ENCODE measurements at places on chromosomes 7 and 10.
A peak's percentile ranks its signal among the peaks of the same experiment; 100 is the strongest.

- no peaks in the 10 kb centered on the region for H3K27me3 ChIP-seq
- no peaks in the 10 kb centered on the region for H3K4me1 ChIP-seq
- H3K4me3 ChIP-seq = no peak overlapping the region
- DNase-seq = no peak
Observed at GRCh38 chr10:15236340-15236739, 67.8 kb upstream of the NMT2 start.

DNA sequence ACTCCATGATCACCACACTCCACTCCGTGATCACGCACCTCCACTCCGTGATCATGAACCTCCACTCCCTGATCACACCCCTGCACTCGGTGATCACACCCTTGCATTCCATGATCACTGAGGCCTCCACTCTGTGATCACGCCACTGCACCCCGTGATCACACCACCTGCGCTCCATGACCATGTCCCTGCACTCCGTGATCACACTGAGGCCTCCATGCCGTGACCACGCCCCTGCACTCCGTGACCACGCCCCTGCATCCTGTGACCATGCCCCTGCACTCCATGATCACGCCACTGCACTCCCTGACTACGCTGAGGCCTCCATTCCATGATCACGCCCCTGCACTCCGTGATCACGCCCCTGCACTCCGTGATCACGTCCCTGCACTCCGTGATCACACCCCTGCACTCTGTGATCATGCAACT lies 27.1 kb downstream of the STK32C start:
- H3K27me3 ChIP-seq = no peaks in the 10 kb centered on the region
- H3K4me3 ChIP-seq = no peak overlapping the region
- no peaks in the 10 kb centered on the region for H3K36me3 ChIP-seq
- no peaks in the 10 kb centered on the region for H3K4me1 ChIP-seq
- no peak overlapping the region for H3K27ac ChIP-seq
- DNase-seq = no peak

DNA sequence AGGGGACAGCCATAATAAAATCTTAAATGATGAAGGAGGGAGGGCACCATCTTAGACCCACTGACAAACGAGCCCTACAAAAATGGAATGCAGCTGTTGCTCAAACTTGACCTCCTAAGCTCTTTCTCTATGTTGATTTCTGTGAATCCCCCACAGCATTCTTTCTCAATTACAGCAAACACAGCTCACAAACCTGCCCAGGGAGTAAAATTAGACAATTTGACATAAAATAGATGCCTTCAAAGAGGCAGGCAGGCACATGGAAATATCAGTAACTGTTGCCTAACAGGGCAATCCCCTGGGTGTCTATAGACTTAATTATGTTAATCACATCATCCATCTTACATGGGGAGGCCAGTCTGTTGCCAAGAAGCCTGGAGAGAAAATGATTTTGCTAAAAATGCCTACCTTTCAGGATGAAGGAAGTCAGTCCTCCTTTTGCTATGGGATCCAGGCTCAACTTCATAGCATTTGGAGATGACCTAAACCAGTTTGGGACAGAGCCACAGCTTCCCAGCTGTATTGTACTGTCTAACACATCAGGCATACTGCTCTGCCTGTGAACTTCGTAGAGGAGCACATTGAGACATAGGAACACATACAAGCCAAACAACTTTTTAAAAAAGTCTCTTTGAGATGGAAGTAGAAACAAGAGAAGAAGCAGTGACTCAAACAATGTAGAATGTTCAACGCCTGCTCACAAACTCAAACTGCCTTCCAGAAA lies 1177.4 kb downstream of the SORCS1 start:
- DNase-seq = no peak
- no peak overlapping the region for H3K4me3 ChIP-seq
- H3K27me3 ChIP-seq = no peaks in the 10 kb centered on the region
- no peaks in the 10 kb centered on the region for H3K36me3 ChIP-seq
- H3K4me1 ChIP-seq = no peaks in the 10 kb centered on the region
- H3K27ac ChIP-seq = no peak overlapping the region

DNA sequence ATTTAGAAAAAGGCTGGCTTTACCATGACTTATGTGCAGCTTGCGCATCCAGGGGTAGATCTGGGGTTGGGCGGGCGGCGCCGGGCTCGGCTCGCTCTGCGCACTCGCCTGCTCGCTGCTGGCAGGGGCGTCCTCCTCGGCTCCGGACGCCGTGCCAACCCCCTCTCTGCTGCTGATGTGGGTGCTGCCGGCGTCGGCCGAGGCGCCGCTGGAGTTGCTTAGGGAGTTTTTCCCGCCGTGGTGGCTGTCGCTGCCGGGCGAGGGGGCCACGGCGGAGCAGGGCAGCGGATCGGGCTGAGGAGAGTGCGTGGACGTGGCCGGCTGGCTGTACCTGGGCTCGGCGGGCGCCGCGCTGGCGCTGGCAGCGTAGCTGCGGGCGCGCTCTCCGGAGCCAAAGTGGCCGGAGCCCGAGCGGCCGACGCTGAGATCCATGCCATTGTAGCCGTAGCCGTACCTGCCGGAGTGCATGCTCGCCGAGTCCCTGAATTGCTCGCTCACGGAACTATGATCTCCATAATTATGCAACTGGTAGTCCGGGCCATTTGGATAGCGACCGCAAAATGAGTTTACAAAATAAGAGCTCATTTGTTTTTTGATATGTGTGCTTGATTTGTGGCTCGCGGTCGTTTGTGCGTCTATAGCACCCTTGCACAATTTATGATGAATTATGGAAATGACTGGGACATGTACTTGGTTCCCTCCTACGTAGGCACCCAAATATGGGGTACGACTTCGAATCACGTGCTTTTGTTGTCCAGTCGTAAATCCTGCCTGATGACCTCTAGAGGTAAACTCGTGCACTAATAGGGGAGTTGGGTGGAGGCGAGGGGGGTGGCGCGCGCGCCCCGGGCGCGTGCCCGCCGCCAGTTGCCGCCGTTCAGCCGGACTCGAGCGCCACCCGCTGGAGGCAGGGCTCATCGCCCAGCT lies at the start of gene HOXA5:
Gene HOXA5 (minus strand): TSS at position 659 of the 927 bp plus-strand sequence. CDS start 74 bp downstream, at position 585.
- no peaks in the 10 kb centered on the region for H3K36me3 ChIP-seq
- H3K4me1 ChIP-seq = no peaks in the 10 kb centered on the region
- peaks cover 98% of the 10 kb centered on the region for H3K27me3 ChIP-seq
- H3K27ac ChIP-seq = no peak within 1 kb of the TSS
- DNase-seq = peak; percentile 70

DNA sequence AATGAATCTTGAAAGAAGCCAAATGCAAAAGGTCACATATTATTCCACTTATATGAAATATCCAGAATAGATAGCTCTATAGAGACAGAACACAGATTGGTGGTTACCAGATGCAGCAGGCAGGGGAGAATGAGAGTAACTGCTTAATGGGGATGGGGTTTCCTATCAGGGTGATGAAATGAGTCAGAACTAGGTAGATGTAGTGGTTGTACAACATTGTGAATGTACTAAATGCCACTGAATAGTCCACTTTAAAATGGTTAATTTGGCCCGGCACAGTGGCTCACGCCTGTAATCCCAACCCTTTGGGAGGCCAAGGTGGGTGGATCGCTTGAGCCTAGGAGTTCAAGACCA lies 9.4 kb upstream of the SLC25A28 start:
- no peaks in the 10 kb centered on the region for H3K36me3 ChIP-seq
- no peak for DNase-seq
- H3K27ac ChIP-seq = no peak overlapping the region
- no peaks in the 10 kb centered on the region for H3K4me1 ChIP-seq

- no peak overlapping the region for H3K4me3 ChIP-seq
- H3K27me3 ChIP-seq = no peaks in the 10 kb centered on the region
- no peak overlapping the region for H3K27ac ChIP-seq
- H3K36me3 ChIP-seq = no peaks in the 10 kb centered on the region
Observed at GRCh38 chr7:40680657-40681056, 545.9 kb downstream of the SUGCT start.
